Activated CD8-positive, alpha-beta T cell treated with anti-CD3 and anti-CD28 coated beads for 36 hours (primary cell): ENCODE measurements at places on chromosomes 1 and 21.

- no peak for DNase-seq
Measured at GRCh38 chr1:21614419-21615115, 54.6 kb downstream of the RAP1GAP start.

DNA sequence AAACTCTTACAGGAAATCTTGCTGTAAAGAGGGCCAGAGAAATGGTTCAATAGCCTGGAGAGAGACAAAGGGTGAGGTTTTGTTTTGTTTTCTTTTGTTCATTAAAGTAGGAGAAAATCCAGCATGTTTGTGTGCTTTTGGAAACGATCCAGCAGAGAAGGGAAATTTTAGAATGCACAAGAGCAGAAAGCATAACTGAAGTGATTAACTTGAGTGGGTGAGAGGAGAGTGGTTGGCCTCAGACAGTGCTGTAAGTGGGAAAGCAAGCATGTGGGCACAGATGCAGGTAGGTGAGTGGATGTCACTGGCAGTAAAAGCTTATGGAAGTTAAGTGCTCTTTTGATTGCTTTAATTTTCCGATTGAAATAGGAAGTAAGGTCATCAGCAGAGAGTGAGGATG, 50.2 kb downstream of the EEIG2 start:
- DNase-seq: no peak

DNA sequence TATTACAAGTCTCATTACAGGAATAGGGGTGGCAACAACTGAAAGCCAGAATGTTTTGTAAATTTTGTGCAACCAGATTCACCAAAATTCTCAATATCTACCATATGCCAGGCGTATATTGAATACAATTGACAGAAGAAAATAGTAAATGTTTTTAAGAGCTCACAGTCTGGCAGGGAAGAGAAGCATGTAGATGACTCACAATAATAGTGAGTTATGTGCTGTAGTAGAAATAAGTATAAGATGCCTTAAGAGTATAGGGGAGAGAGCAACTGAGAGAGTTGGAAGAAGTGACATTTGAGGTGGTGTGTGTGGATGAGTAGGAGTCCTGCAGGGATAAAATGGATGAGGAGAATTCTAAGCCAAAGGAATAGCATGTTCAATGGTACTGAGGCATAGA, 170.5 kb upstream of the FGGY start:
- no peak for DNase-seq

DNA sequence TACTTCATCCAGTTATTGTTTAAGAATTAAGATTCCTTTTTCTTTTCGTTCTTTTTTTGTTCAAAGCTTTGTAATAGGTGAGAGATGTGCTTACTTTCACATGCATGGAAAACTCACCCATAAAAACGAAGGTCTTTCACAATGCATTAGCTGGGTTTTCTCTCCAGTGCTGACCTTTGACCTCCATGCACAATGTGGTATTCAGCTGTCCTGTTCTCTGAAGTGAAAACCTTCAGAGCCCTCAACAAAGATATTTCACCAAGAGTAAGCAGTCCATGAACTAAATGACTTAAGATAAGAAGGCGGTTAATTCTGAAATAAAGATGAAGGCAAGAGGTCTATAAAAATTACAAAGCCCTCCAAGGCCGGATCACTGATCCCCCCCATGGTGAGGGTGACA, 77.1 kb upstream of the IPO9 start:
- no peak for DNase-seq

- no peak for DNase-seq
Measured at GRCh38 chr1:176961678-176962077, 202.8 kb downstream of the ASTN1 start.

- peak; percentile 27 for DNase-seq
Measured at GRCh38 chr1:209710093-209710492, 5.4 kb downstream of the HSD11B1 start.

- DNase-seq: no peak
Measured at GRCh38 chr1:208201229-208201628, 43.0 kb downstream of the PLXNA2 start.

DNA sequence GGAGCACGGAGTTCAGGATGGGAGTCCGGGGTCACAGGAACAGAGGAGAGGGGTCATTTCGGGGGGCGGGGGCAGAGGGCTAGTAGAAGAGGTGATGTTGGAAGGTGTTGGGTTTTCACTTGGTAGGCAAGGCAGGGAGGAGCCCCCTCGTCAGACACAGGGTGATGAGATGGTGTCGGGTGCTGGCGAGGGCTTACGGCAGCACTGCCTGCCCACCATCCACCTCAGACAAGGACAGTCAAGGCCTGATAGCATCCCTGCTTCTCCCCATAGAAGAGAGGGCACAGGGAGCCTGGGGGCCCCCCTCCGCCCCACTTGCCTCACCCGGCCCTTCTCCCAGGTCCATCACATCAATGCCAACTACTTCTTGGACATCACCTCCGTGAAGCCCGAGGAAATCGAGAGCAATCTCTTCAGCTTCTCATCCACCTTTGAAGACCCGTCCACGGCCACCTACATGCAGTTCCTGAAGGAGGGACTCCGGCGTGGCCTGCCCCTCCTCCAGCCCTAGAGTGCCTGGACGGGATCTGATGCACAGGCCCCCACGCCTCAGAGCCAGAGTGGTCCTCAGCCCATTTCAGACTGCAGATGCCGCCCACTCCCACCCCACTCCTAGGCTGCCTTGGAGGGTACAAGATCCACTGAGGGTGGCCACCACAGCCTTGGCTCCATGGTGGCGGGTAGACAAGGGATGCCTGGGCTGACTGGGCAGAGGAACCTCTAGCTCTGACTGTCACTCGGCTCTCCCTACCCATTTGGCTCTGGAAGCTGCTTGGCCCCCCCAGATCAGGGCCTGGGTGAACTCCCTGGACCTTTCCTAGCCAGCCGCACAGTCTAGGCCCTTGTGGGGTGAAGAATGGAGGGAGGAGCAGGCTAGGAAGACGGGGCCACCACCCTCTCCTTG, 4.3 kb upstream of the MTFR1L start:
- no peak for DNase-seq

GRCh38 chr1:233085566-233085965, 135.2 kb downstream of the NTPCR start:
- DNase-seq: no peak

- DNase-seq: no peak
Measured at GRCh38 chr1:226029093-226029496, 30.0 kb upstream of the SDE2 start.

DNA sequence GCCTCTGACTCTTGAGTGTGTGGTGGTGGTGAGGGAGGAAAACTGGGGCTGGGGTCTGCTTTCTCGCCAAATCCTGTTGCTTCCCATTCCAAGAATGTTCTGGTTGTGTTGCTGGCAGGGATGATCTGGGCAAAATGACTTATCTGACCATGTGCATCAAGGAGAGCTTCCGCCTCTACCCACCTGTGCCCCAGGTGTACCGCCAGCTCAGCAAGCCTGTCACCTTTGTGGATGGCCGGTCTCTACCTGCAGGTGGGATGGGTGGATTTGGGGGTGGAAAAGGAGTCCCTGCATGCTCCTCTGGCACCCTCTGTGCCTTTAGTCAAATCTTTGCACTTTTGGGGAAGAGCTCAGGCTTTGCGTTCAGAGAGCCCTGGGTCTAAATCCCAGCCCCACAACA, 18.1 kb downstream of the CYP4B1 start:
- DNase-seq: no peak

DNA sequence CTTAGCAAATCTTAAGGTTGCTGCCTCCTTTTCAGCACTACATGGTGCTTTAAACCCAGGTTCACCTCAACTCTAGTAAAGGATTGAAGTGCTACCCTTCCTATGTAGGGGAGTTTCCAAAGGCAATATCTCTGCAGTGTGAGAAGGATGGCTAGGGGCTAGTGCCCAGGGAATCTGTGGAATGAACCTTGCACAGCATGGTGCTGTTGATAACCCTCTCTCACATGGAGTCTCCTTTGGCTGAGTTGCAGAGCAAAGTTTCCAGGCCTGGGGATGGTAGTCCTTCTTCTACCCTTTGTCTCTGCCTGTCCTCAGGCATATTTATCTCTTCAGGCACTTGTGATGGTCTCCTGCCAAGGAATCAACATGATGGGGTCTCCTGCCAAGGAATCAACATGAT, 59.4 kb downstream of the AXDND1 start:
- no peak for DNase-seq

GRCh38 chr1:40956407-40956806, 23.1 kb upstream of the CTPS1 start:
- DNase-seq: no peak

GRCh38 chr1:10785728-10786638, 10.5 kb downstream of the CASZ1 start:
- DNase-seq: no peak

- peak; percentile 59 for DNase-seq
Measured at GRCh38 chr21:34669149-34669879, 520 bp downstream of the CLIC6 start.

GRCh38 chr1:76267631-76268030, 193.1 kb downstream of the ST6GALNAC3 start:
- no peak for DNase-seq

- DNase-seq: no peak
Measured at GRCh38 chr1:59927213-59927612, 640 bp upstream of the CYP2J2 start.

GRCh38 chr1:216173376-216173995, 249.8 kb downstream of the USH2A start:
- DNase-seq: no peak

DNA sequence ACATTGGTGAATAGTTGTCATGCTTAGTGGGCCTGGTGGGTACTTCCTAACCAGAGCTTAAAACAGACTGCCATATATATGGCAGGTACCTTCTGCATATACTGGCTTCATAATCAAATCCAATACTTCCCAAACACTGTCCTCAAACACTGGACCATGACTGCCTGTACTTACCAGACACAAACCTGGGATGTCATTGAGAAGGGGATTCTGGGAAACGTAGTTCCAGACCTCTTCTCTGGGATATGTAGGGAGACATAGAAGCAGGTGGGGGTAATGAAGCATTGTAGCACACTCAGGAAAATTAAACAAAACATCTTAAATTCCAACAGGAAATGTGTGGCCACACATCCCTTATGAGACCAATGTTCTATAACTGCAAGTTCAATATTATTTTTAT, 76.5 kb upstream of the ADAMTS5 start:
- DNase-seq: no peak

DNA sequence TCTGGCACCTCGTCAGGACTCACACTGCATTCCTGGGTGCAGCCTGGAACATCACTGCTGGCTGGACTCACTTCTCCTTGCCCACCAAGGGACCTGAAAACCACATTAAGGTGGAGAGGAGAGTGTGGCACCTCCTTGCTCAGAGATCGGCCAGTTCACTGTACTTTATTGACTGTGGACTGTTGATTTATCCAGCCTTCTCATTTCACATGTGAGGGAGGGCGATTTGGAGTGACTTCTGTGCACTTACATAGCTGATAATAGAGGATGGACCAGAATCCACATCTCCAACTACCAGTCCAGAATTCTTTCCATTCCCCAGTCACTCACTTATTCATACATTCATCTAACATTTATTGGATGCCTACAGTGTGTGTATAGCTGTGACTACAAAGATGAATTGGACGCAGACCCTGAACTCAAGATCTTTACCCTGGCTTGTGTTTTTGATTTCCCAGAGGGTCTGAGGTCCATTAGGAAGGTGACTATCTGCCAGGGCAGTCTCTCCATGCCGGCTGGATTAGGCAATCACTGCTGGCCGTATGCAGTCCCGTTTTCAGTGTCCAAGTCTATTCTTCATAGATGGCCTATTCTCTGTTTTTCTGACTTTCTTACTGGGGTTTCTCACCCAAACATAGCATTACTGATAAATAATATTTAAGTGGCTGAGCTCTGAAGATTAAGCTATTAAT, 233.5 kb upstream of the SGIP1 start:
- no peak for DNase-seq

GRCh38 chr1:216532251-216532798, 109.1 kb upstream of the USH2A start:
- DNase-seq: no peak

- no peak for DNase-seq
Measured at GRCh38 chr1:236002025-236002390, 62.9 kb downstream of the NID1 start.

DNA sequence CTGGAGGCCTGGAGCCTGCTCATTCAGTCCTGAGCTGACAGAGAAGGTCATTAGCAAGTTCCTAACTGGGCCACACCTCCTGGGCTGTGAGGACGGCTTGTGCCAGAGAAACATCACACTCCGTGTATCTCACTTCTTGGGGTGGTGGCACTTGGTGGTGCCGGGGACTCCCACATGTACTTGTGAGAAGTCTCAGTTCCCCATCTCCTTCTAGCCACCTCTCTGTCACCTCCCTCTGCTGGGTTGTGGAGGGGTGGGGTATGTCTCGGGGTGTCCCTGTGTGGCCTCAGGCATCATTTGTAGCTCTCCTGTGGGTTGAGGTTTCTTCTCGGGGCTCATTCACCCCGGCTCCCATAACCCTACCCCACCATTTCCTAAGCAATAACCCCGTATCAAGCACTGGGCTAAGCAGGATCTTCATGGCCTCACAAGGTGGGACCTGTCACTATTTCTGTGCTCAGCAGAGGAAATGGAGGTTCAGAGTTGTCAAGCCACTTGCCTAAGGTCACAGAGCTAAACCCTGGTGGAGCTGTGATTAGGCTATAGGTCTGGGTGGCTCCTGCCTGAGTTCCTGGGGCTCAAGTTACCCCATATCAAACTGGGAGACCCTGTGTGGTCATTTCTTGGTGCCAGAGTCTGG, 62.5 kb downstream of the UBIAD1 start:
- DNase-seq: no peak

- DNase-seq: no peak
Measured at GRCh38 chr1:53123453-53124140, 18.8 kb downstream of the SLC1A7 start.

- no peak for DNase-seq
Measured at GRCh38 chr1:63946866-63947491, 173.2 kb downstream of the ROR1 start.

DNA sequence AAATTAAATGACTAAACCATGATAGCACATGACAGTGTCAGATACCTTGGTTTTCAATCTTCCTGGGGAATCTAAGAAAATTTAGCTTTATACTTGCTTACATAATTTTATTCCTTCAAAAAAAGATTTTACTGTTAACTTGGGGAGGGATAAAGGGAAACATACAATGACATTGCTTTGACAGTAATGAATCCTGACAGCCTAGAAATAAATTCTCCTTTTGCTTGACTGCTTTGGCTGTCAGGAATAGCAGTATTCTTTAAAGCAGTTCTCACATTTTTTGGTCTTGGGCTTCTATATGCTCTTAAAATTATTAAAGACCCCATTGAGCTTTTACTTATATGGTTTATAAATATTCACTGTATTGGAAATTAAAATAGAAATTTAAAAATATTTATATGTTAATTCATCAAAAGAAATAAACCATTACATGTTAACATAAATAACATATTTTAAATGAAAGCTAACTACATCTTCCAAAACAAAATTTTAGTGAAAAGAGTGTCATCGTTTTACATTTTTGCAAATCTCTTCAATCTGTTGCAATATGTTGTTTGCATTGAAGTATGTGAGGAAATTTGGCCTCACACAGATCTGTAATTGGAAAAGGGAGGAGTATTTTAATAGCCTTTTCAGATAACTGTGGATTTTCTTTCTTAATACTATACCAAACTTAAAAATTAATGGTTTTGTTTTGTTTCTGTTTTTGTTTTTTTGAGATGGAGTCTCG, 16.1 kb downstream of the EPHX4 start:
- DNase-seq: no peak

- peak; percentile 60 for DNase-seq
Measured at GRCh38 chr1:6260961-6261614, at the start of gene GPR153. Gene GPR153, minus strand, starts transcription at chr1:6261098. Its CDS starts 6,193 bp downstream, at chr1:6254905.
